H4 (cell line): ENCODE measurements at places on chromosomes 2 and 18. TPM values are rescaled to one million over a fixed set of nuclear protein-coding genes. Genes with fewer than 3 reads are reported as not detected.

Gene SOS1
- 14.3 and 25.8 TPM in 2 replicates for total RNA-seq

Gene DSC3
- 0.02 TPM in 1 of 2 replicates, not detected in the other for total RNA-seq

Gene IAH1
- 38.7 and 52.5 TPM in 2 replicates for total RNA-seq

Gene CDH7
- total RNA-seq: 5.7 and 11.8 TPM in 2 replicates

Gene SLC9A2
- total RNA-seq: 0.12 and 0.19 TPM in 2 replicates

DNA sequence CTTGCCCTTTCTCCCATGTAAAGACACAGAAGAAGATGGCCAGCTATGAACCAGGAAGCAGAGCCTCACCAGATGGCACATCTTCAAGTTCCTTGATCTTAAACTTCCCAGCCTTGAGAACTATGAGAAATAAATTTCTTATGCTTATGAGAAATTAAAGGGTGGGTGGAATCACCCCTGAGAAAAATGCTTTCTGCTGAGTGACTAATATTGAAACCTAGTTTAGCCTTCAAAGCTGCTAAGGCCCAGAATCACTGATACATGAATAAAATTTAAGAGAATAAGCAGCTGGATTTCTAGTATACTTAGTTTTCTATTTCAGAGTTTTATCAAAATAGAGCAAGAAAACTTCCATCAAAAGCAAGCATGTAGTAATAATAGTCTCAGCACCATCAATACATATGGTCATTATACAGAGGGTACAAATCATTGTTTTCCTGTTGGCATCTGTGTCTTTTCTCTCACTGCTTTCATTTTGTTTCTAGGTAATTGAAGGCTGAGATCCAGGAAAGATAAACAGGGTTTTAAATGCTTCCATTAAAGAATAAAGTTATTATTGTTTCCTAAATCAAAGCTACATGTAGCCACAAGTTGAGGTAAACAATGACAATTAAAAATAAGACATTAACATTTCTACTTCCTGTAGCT, 53.3 kb upstream of the COL5A2 start:
- no peak for DNase-seq

- no peak for DNase-seq
Observed at GRCh38 chr18:26421931-26422330, 126.4 kb downstream of the KCTD1 start.

DNA sequence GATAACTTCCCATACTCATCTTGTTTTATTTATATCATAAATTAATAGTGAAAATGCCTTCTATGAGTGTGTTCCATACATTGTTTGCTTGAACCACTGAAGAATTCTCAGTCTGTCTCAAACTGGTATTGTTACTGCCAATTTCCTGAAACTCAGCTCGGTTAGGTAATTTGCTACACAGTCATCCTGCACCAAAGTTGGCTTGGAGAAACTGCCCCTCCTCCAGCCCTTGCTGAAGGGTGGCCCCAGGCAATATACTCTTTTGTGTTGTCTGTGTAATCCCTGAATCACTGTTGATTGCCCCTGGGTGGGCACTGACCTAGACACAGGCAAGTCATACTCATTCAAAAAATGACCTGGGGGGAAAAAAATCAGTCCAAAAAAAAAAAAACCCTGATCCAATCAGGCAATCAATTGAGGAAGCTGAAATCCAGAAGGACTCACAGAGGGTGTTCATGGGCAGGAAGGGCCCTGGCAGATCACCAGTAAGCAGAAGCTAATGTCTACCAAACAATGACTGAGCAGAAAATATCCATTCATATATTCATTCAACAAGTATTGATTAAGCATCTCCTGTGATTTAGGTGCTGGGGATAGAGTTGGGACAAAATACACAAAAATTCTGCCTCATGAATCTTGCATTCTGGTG, 3.8 kb upstream of the SESTD1 start:
- peak; percentile 52 for DNase-seq

GRCh38 chr2:223155956-223156355, 104.0 kb downstream of the KCNE4 start:
- DNase-seq: no peak

- DNase-seq: no peak
Observed at GRCh38 chr2:197079832-197080555, 153.5 kb upstream of the PGAP1 start.

GRCh38 chr2:111656894-111657293, 227.1 kb downstream of the ANAPC1 start:
- DNase-seq: no peak

DNA sequence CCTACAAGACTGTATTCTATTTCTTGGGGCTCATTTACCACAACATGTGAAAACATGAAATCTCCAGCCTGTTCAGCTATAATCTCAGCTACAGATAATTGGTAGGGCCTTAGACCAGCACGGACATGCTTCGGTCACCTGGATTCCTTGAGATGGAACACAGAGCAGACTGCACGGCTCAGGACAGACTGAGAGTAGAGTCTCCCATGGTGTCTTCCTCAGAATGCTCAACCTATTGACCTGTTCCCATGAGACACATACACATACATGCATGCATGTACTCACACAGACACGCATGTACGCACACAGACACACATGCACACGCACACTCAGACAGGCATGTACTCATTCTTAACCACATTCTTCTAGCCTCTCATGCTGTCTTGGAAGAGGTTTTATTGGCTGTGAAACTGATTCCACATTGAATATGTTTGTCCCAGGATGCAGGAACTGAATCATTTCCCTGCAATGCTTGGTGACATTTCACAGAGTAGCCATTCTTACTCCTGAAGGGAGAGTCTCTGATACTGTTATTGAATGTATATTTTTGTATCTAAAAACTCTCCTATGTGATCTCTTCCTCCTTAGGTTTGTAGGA, 23.5 kb upstream of the BZW1 start:
- no peak for DNase-seq

GRCh38 chr2:78439122-78439521, 586.4 kb upstream of the REG3G start:
- no peak for DNase-seq
